GM04503 (cell line): ENCODE measurements at places on chromosomes 2 and 18.

GRCh38 chr2:128091726-128092080 lies 703 bp downstream of the UGGT1 start:
- DNase-seq, result no peak

DNA sequence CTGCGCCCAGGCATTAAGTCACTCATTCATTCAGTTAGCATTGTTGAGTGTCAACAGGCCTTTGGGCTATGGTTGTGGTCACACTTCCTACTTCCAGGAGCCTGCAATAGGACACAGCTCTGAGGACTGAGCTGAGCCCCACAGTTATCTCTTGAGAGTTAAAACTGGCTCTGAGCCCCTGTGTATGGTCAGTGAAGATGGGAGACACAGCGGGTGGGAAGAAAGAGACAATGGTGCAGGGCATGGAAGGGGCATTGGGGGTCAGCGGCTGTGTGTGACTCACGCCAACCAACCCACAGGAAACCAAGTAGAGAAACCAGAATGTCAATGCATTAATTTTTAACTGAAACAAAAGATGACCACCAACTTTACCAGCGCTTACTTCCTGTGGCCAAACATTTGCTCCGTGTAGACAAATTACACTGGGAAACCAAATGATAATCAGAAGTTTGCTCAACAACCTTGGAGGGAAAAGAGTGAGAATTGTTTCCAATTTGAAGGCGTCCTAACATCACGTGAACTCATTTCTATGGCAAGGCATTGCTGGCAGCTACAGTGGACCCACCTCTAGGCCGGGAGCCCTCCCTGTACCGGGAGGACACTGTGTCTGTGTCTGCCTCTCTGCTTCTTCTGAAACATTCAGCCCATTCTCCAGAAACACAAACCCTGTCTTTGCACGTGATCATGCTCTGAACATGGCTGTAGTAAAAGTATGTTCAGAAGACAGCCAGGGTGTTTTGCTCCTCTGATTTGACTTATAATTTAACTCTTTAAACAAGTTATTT lies 212.0 kb upstream of the ID2 start:
- DNase-seq, result no peak

- no peak for DNase-seq
Measured at GRCh38 chr18:76982038-76982437, 150.5 kb downstream of the MBP start.

- no peak for DNase-seq
Measured at GRCh38 chr2:232504438-232504837, 15.8 kb upstream of the PRSS56 start.
